ENCODE measurements at places on chromosomes 6 and 20.

GRCh38 chr6:36907781-36908180 lies 22.0 kb downstream of the C6orf89 start:
- no peak for DNase-seq

GRCh38 chr20:44309763-44310663 lies 989 bp downstream of the FITM2 start:
- no peak for DNase-seq

- DNase-seq, result no peak
These were observed 53.2 kb downstream of the IRF4 start for GRCh38 chr6:444653-445275.

DNA sequence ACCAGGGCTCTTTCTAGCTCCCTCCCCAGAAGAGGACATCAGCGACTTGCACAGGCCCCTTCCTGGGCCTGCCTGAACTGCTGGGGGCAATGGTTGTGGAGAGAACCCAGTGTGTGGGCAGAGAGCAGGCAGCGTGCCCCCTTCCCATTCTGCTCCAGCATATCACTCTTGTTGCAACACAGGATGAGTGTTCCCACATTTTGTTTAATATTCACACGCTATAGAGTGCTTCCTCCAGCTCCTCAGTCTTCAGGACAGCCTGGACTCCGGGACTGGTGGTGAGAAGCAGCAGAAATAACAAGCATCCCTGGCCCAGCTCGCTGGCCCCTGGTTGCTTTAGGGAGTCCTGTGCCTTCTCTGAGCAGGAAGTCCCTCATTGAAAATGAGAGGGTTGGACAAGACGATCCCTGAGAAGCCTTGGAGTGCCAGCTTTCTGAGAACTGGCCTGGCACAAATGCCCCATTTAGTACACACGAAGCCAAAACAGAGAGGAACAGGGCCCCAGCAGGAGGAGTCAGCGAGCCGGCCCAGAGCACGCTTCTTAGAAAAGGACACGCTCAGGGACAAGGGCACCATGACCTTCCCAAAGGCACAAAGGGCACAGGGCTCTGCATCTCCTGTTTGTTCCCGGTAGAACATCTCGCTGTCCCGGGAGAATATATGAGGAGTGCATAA lies 84.2 kb upstream of the FOXC1 start:
- DNase-seq, result no peak

GRCh38 chr6:7469696-7470095 lies 71.8 kb upstream of the DSP start:
- DNase-seq, result no peak

DNA sequence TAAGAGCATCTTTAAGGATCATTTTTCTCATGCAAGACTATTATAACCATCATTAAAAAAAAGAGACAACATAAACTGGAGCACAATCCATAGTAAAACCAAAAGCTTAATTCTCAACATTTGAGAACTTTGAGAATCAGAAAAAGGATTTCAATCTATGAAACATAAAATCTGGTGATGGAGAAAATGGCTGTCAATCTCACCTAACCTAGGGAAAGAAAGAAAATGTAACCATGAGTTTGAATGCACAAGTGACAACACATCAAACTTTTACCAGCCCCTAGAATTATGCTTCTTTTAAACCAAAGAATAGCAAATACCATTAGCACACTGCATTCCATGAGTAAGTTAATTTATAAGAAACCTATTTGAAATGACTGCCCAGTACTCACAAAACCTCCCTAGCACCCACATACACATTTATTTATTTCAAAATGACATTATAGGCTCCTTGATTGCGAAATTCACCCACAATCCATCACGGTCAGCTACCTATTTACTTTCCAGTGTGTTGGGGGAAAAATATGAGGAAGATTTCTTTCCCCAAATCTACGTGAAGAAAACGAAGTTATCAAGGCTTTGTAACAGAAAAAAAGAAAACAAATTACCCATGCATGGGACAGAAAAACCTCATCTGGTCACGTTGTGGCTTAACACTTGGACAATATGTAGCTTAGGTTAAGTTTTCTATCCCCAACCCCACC lies 828 bp downstream of the ASCC3 start:
- no peak for DNase-seq
